ENCODE measurements at places on chromosomes 3 and 15.

DNA sequence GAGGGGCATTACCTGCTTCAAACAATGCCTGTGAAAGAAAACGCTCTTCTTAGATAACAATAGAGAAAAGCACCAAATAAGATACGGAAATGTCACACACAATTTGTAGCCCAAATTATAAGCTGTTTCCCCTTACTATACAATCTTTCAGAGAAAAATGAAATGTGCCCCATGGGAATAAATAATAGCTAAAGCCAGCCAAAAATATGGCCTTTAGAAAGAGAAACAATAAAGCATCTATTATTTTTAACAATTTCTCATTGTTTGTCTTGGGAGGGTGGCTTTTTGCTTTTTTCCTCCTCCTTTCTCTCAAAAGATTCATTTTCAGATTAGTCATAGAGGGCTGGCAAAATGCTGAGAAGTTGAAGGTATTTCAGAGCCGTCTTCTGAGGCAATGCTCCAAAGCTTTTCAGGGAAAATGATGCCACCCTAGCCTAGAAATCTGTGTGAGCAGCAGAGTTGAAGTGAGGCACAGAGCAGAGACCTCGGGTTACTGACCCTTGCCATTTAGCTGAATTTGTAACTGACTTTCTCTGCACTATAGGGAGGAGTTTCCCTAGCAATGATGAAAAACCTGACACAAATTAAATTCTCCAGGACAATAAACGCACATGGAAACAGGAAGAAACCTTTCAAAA lies 86.3 kb upstream of the PRICKLE2 start:
- DNase-seq = no peak

- DNase-seq = no peak
Observed at GRCh38 chr3:157586293-157586692, 83.1 kb upstream of the VEPH1 start.

DNA sequence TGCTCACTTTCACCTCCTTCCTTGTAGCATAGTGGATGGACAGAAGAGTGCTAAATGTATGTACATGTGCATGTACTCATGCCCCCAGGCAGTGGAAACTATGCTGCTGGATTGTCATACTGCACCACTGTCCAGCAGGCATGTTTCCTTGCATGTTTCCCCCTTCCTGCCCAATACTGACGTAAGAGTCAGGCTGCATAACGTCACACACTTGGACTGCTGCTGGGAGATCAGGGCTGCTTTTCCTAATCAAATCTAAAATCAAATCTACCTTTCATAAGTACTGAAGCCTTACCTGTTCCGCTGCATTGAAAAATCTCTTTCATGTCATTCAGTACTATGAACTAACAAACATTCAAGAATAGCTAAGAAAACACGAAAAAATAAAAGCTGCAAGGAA lies 67.9 kb upstream of the ROBO1 start:
- DNase-seq = no peak

DNA sequence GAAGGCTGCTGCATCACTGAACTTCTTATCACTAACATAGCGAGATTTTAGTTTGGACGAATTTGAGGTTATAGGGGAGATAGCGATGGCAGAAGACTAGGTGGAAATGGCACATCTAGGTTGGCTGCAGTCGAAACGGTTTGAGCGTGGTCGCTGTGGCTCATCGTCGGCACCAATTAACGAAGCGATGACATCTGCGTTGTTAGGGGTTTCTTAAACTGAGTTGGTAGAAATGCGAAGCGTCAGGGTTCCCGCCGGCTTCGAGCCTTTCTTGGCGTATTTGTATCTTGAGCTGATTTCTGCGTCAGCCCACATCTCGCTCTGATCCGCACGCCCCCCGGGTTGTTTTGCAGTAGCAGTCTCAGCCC lies 319 bp downstream of the LNP1 start:
- peak; percentile 30 for DNase-seq

DNA sequence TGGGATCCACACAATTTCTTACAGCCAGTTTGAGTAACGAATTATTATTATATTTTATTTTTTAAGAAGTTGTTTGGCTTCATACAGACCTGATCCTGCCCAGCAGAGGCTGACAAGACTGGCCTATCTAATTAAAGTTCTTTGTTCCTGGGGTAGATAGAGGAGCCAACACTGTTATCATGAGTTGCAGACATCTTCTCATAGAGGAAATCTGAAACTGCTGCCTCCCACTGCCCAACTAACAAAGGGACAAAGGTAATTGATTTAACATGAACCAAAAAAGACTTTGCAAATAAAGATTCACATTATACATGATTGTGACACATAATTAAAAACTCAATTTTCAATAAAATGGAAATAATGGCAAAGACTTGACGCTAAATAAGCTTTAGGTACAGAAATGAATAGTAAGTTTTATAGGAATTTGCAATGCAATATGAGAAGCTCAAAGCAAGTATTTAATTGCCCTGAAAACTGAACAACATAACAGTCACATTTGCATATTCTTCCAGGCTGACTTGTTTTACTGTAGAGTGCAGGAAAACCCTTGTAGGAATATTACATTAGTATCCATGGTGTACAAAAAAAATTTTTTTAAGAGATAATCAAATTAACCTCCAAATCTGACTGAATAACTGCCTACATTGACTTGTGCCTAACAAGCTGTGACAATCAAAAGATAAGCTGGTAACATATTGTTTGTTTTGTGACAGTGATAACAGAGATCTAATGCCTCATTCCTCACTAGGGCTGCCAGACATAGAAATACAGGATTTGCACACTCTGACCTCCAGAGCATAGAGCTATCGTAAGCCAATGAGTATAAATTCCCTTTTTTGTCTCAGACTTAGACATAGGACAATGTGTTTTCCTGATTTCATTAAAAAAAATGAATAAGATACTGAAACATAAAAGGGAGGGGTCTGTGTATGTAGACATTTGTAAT lies 273.2 kb downstream of the MFSD1 start:
- DNase-seq = no peak

GRCh38 chr3:195548501-195548900 lies 5.4 kb upstream of the PPP1R2 start:
- no peak for DNase-seq

GRCh38 chr3:181723625-181724191 lies 12.0 kb downstream of the SOX2 start:
- DNase-seq = no peak

GRCh38 chr15:39549912-39550311 lies 31.0 kb upstream of the THBS1 start:
- DNase-seq = no peak

DNA sequence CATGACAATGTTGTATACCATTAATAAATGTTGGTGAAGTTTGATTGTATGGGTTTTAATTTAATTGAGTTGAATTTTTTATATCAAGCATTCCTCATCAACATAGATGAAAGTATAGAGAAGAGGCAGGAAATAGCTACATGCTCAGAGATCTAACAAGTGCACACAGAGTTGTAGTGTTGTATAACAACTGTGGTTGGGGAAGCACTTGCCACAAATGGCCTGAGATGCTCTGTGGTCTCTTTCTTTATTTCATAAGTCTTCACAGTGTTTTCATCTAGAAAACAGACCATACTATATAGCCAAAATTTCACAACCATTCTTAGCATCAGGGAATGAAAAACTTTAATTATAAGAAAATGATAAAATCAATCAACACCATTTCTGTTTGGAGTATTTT lies 682.6 kb upstream of the NECTIN3 start:
- DNase-seq = no peak

- DNase-seq = no peak
Observed at GRCh38 chr15:51310064-51310463, 28.3 kb downstream of the CYP19A1 start.

- no peak for DNase-seq
Observed at GRCh38 chr3:10150987-10151386, 9.4 kb downstream of the VHL start.

DNA sequence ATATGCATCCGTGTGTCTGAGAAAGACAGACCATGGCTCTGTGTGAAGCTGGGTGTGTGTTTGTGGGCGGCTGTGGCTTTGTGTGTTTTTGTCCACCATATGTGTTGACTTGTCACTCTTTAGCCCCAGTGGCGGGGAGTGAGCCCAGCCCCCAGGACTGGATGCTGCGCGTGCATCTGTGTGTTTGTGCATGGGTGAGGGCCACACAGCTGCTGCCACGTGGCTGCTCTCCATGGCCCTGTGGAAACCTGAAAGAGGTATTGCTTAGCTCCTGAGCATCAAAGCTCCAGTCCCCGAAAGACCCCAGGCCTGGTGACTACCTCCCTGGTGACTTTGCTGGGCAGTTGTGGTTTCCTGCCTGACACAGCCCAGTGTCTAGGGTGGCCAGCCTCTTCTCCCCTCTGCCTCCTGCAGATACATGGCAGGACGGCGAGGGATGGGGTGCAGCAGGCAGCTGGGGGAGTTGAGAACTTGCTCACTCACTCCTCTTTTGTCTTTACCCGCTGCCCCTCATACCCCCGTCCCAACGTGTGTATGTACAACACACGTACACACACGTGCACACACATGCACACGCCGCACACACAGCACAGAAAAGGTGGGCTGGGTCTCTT lies 6.5 kb downstream of the EPHB3 start:
- no peak for DNase-seq

DNA sequence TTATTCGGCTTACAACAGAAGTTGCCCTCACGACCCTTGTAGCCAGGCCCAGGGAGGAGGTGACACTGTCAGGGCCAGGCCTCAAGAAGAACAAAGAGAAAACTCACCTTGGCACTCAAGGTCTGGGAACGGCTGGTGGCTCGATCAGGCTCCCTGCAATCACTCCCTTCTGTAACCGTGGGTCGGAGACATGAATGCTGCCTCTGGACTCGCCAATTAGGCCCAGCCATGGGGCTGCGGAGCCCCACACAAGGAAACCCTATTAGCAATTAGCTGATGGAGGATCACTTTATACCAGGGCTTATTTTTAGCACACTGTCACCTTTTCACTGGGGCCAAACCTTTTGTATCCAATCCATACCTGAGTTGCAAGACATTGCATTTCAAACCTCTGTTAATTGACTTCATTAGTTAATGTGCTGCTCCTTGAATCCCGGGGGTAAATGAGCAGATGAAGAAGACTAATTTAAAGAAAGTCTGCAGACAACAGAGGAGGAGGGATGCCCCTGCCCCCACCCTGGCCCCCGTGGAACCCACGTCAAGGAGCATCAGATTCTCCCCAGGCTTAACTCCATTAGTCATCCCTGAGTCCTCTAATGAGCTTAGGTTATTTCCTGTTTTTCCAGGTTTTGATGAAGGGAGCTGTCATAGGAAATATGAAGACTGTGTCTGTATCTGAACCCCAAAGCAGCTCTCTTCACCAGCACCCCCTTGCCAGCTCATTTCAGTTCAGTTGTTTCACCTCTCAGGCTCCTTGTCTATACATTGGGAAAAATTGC lies 255.3 kb downstream of the RORA start:
- DNase-seq = no peak

DNA sequence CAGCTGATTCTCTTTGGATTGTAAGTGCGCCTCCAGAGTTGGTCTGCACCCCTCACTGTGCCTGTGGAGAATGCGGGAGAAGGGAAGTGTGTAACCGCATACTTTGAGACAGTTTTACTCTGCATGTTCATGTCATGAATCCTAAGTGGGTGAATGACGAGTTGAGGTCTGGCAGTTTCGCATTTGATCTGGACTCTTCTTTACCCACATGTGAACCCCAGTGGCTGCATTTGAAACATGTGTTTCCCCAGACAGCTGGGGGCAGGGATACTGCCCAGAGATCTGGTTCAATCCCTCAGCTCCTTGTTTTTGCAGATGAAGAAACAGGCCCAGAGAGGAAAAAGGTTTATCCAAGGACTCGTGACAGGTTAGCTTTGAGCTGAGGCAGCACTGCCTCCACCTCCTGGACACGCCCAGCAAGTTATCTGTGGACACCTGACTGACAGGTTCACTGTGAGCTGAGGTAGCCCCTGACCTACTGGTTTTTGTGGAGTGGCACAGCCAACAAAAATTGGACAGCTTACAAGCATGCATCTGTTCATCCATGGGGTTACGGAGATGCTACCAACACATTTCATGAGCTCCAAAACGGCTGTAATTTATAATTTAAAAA lies 207.3 kb downstream of the XXYLT1 start:
- no peak for DNase-seq

GRCh38 chr3:94187697-94188096 lies 124.8 kb downstream of the NSUN3 start:
- no peak for DNase-seq

GRCh38 chr15:64090527-64090926 lies 3.1 kb downstream of the CIAO2A start:
- no peak for DNase-seq

- no peak for DNase-seq
Observed at GRCh38 chr15:77402740-77403379, 17.0 kb downstream of the PEAK1 start.

- DNase-seq = no peak
Observed at GRCh38 chr3:60746695-60747416, 504.4 kb downstream of the FHIT start.

DNA sequence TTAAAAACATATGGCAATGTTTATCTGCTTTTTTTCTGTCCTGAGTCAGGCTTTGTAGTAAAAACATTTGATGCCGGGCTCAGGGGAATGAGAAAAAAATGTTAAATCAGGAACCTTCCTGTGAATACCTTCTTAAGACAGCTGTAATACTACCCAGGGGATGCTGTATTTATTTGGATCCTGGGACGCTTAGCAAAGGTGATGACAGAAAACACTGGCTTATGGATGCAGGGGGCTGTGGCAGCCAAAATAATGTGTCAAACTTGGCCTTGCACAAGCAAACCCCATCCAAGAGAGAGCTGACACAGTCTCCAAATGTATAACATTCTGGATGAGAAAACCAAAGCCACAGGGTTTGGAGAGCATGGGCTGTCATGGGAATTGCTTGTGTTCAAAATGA lies 438.2 kb upstream of the PROK2 start:
- no peak for DNase-seq

DNA sequence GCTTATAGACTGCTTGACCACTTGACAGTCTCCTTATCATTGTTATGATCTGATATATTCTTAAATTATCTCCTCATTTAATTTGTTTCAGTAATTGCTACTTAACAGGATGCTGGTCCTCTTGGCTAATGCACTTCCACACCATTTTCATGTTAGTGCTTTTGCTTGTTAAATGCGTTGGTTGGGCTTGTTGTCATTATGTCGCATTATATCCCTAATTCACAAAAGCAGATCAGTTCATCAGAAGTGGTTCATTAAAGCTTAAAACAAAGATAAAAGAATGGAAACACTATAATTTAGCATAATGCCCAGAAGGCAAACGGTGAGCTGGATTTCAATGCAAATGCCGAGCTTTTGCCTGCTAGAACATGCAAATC lies 17.1 kb upstream of the EHHADH start:
- no peak for DNase-seq

DNA sequence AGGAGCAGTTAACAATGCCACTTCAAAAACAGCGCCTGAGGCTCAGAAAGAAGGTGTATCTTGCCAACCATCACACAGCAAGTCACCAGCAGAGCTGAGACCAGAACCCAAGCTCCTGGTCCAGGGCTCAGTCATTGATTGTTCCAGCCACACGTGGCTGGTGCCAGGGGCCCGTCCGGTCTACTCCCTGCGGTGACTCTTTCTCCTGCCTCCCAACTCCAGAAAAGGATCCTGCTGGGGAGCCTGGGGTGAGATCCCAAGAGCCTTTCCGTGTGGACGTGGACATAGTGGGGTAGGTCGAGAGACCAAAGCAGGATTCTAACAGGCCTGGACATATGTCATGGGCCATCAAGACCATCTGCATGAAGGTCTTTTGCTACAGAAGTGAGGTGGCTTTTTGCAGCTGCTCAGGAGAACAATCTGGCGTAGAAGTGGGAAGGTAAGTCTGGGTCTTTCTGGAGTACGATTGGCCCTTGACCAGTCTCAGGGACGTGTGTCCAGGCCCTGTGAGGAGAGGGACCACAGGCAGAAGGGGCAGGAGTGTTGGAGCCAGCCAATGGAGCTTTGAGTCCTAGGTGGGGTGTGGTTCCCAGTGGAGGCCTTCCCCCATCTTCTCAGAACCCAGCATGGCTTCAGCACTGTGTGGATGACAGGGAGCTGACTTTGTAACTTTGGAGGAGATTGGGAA lies 105.4 kb downstream of the HMG20A start:
- DNase-seq = no peak
